ENCODE measurements at places on chromosomes 3 and 15. TPM values are rescaled to one million over a fixed set of nuclear protein-coding genes. Genes with fewer than 3 reads are reported as not detected.

The GRAMD1C gene
- total RNA-seq, result 1.9 TPM

DNA sequence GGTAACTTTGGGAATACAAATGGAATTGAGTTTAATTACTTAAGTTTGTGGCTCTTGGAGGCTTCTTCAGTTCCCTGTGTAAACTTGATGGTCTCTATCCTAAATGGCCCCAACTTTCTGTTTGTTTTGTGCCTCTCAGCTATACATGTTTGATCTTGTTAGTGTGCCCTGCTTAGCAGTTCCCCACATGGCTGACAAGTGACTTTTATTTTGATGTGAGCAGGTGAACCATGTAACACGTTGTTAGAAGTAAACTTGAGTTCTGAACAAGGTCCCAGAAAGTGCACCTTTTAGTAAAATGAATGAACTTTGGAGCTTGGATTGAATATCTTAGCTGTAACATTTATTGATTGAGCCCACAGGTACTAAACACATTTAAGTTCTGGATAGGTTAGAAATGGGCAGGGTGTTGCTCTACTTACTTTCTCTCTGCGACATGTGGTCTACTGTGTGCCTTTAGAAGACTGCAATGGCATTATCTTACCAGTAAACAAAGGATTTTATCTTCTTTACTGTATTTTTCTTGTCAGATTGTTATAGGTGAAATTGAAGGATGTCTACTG lies 4.5 kb downstream of the LSM3 start:
- no peaks in the 10 kb centered on the region for H3K27me3 ChIP-seq
- H3K4me1 ChIP-seq, result peaks cover 7% of the 10 kb centered on the region
- no peak overlapping the region for H3K4me3 ChIP-seq
- H3K27ac ChIP-seq, result no peak overlapping the region

- no peak for DNase-seq
- no peak overlapping the region for H3K27ac ChIP-seq
- no peak overlapping the region for H3K4me3 ChIP-seq
Measured at GRCh38 chr15:98835876-98836275, 171.7 kb downstream of the PGPEP1L start.

DNA sequence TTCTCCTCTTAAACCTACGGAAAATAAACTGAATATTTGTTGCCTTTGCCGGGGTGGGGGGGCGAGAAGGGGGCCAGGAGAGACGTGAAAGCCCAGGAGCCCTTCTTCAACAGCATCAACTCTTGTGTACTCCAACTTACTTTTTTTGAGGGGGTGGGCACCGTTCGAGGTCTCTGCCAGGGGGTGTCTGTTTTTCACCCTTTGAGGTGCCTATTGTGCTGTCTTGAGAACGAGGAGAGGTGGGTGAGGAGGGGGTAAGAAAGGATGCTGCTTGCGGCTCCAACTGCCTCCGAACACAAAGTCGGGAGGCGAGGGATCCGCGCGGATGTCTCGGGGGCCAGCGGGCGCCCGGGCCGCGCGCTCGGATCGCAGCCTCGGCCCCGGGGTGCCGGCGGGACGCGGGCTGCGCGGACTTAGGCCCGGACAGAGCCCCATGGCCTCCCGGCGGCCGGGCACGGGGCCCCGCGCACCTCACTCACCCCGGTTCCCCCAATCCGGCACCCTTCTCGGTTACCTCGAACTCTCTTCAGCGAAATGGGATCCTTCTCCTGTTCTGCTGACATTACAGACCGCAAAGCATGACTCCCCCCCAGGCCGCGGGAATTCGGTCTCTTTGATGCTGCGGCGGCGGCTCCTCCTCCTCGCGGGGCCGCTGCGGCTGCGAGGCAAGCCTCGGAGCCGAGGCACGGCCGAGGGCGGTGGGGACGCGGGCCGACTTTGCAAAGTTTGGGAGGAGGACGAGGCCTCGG lies 650 bp downstream of the PYGO1 start:
- H3K27ac ChIP-seq, result no peak overlapping the region
- H3K36me3 ChIP-seq, result no peaks in the 10 kb centered on the region
- H3K4me3 ChIP-seq, result peak overlapping the region; percentile 85
- peaks cover 38% of the 10 kb centered on the region for H3K27me3 ChIP-seq
- H3K4me1 ChIP-seq, result peaks cover 2% of the 10 kb centered on the region

GRCh38 chr3:99434190-99434589 lies 204.2 kb upstream of the COL8A1 start:
- no peak overlapping the region for H3K4me3 ChIP-seq
- H3K36me3 ChIP-seq, result no peaks in the 10 kb centered on the region
- H3K27me3 ChIP-seq, result no peaks in the 10 kb centered on the region
- no peaks in the 10 kb centered on the region for H3K4me1 ChIP-seq
- H3K27ac ChIP-seq, result no peak overlapping the region

The C3orf70 gene
- not detected for total RNA-seq

The OR5H15 gene
- total RNA-seq, result not detected

The TEX9 gene
- 1.5 TPM for total RNA-seq

DNA sequence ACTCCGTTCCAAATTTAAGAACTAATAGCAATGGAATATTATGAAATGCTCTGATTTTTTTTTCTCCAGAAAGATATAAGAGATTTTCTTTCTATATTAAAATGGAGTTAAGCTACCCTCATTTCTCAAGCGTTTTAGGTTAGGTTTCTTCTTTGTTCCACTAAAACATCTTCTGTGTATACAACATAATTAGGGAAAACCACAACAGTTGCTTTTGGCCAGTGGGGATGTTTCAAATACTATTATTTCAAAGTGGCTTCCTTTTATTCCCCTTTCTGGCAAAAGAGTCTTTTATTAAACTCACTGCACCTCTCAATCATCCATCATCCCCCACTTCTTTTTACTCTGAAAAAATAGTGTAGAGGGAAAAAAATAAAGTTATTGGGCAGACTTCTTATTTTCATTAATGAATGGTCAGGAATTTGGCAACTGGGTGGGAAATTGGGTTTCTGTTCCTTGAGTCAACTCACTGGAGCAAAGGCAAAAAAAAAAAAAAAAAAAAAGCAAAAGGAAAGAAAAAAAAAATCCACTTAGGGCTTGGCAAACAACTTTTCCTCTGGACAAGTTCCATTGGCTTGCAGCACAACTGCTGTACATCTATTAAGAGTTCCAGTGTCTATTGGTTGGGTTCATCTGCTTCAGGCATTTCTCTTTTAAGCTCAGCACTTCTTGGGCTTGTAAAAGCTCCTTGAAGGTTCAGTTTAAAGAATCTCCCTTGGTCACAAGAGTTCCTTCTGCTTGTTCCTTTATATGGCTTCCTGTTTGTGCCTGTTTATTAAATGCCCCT lies 963.4 kb downstream of the ROBO1 start:
- no peak overlapping the region for H3K4me3 ChIP-seq
- no peak overlapping the region for H3K27ac ChIP-seq
- H3K4me1 ChIP-seq, result no peaks in the 10 kb centered on the region
- H3K27me3 ChIP-seq, result no peaks in the 10 kb centered on the region

GRCh38 chr15:71526060-71526820 lies 284.1 kb upstream of the NR2E3 start:
- no peaks in the 10 kb centered on the region for H3K4me1 ChIP-seq
- no peak overlapping the region for H3K4me3 ChIP-seq
- no peak for DNase-seq
- no peak overlapping the region for H3K27ac ChIP-seq
- H3K36me3 ChIP-seq, result no peaks in the 10 kb centered on the region

The ZNF445 gene
- total RNA-seq, result 29.6 TPM

DNA sequence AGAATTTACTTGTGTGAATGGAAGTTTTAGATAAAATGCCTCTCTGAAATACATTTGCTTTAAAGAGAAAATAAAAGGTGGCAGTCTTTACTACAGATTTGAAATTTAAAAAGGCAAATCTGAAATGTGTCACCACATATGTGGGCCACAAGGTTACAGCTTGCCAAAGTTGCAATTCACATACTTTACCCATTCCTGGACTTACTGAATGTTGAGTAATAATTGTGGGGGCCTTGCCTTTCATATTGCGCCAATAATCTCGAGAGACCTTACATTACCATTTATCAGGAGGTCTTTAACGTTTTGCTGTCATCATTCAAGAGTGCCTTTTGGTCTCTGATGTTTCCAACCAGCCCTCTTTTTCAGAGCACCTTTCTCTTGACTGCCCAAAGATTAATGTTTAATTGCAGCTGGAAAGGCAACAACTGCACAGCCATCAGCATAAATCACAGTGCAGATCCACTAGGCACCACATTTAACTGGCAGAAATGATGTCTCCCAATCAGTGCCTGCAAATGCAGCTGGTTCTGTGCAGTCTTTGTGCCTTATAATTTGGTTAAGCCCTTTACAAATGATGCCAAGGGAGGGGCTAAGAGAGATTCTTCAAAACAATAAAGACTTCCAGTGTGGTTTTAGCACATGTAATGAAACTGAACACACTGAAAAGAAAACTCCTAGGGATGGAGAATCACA lies 206.8 kb downstream of the MAGI1 start:
- H3K36me3 ChIP-seq, result no peaks in the 10 kb centered on the region
- no peak overlapping the region for H3K4me3 ChIP-seq
- H3K27me3 ChIP-seq, result no peaks in the 10 kb centered on the region
- no peak for DNase-seq

DNA sequence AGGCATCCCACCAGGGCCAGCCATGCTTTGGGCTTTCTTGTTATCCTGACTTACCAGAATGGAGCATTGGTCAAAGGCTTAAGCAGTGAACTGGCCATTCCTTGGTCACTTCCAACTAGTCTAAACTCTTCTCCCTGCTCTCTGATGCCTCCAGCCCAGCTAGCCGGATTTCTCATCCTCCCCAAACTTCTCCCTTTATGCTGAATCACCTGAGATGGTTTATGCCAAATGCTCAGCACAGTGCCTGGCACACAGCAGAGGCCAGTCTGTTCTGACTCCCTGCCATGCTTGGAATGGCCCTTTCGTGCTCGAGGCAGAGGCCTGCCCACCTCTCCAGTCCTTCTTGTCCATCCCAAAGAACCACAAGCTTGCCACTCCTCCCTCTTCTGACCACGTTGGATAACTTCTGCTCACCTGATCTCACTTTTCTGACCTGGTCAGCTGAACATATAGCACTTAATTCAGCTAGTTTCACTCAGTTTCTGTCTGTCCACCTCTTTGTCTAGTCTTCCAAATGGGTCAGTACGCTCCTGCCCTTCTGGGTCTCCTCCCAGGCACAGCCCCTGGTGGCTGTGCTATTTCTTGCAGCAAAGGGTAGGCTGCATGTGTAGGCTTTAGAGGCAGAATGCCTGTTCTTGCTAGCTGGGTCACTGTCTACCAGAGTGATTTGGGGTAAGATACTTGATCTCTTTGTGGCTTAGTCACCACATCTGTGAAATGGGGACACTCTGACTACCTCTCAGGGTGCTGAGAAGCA lies 2.2 kb upstream of the RBP1 start:
- no peak overlapping the region for H3K4me3 ChIP-seq
- H3K27ac ChIP-seq, result no peak overlapping the region
- H3K27me3 ChIP-seq, result peaks cover 7% of the 10 kb centered on the region
- H3K36me3 ChIP-seq, result no peaks in the 10 kb centered on the region

GRCh38 chr3:42488687-42489086 lies 13.8 kb upstream of the VIPR1 start:
- no peak overlapping the region for H3K4me3 ChIP-seq
- no peaks in the 10 kb centered on the region for H3K36me3 ChIP-seq
- no peak overlapping the region for H3K27ac ChIP-seq
- no peaks in the 10 kb centered on the region for H3K4me1 ChIP-seq

DNA sequence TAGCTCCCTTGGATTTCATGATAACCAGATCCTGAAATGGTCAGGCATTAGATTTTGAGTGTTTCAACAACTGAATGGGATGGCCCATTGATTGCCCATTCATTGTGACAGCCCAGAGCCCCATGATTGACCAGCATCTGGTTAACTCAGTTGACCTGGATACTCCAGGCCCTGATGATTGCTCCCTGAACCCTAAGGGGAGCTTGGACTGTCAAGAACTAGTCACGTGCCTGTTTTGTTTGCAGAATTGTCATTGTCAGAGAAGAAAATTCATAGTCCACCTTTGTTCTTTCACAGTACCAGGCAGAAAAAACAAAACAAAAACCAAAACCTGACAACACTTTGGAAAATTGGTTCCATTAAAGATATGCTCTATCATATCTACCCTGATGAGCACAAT lies 241.3 kb upstream of the ONECUT1 start:
- no peaks in the 10 kb centered on the region for H3K27me3 ChIP-seq
- H3K4me3 ChIP-seq, result no peak overlapping the region
- H3K4me1 ChIP-seq, result no peaks in the 10 kb centered on the region
- DNase-seq, result no peak

The GP9 gene
- total RNA-seq, result not detected

The THBS1 gene
- 8.6 TPM for total RNA-seq

- peaks cover 76% of the 10 kb centered on the region for H3K36me3 ChIP-seq
- no peak overlapping the region for H3K4me3 ChIP-seq
Measured at GRCh38 chr15:52368402-52368801, 72.8 kb upstream of the MYO5C start.

- H3K4me3 ChIP-seq, result no peak overlapping the region
- no peak for DNase-seq
- no peaks in the 10 kb centered on the region for H3K27me3 ChIP-seq
- H3K36me3 ChIP-seq, result no peaks in the 10 kb centered on the region
- no peak overlapping the region for H3K27ac ChIP-seq
Measured at GRCh38 chr3:34886443-34886842, 752.9 kb upstream of the ARPP21 start.

The CTDSPL gene
- 2.2 TPM for total RNA-seq

DNA sequence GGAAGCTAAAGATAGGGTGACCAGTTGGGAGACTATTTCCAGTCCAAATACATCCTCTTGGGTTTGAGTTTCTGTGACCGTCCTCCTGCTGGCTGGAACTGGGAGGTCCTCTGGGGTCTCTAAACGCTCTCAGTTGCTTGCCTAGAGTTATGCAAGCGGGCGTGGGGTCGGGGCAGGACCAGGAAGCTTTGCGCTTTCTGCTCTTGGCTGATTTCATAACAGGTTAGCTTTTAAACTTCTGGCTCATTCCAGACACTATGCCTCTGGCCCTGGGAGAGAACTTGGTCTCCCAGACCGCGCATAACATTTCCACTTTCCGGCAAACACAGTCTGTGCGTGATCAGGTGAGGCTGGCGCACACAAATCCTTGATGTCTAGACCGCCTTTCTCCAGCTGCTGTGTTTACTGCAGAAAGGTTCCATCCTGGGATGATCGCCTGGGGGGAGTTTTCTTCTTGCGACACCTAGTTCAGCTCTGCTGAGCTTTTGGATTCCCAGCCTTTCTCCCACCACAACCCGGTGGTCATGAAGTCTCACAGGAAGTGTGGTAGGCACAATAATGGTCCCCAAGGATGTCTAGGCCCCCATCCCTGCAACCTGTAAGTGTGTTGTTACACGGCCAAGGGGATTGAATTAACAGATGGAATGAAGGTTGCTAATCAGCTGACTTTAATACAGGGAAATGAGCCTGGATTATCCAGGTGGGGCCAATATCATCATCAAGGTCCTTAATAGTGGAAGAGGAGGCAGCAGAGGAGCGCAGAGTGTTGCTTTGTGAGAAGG lies 23.6 kb upstream of the CGNL1 start:
- no peaks in the 10 kb centered on the region for H3K4me1 ChIP-seq
- no peak for DNase-seq
- H3K27ac ChIP-seq, result no peak overlapping the region
- H3K4me3 ChIP-seq, result no peak overlapping the region
- H3K36me3 ChIP-seq, result no peaks in the 10 kb centered on the region

- DNase-seq, result no peak
- H3K4me3 ChIP-seq, result no peak overlapping the region
- H3K4me1 ChIP-seq, result no peaks in the 10 kb centered on the region
- H3K27ac ChIP-seq, result no peak overlapping the region
- H3K36me3 ChIP-seq, result no peaks in the 10 kb centered on the region
Measured at GRCh38 chr3:115255197-115255585, 108.1 kb upstream of the ZBTB20 start.

All from T-cell (primary cell).